ENCODE measurements at places on chromosomes 12 and 14.

GRCh38 chr12:62533087-62533754 lies 66.6 kb downstream of the MON2 start:
- no peak for DNase-seq

DNA sequence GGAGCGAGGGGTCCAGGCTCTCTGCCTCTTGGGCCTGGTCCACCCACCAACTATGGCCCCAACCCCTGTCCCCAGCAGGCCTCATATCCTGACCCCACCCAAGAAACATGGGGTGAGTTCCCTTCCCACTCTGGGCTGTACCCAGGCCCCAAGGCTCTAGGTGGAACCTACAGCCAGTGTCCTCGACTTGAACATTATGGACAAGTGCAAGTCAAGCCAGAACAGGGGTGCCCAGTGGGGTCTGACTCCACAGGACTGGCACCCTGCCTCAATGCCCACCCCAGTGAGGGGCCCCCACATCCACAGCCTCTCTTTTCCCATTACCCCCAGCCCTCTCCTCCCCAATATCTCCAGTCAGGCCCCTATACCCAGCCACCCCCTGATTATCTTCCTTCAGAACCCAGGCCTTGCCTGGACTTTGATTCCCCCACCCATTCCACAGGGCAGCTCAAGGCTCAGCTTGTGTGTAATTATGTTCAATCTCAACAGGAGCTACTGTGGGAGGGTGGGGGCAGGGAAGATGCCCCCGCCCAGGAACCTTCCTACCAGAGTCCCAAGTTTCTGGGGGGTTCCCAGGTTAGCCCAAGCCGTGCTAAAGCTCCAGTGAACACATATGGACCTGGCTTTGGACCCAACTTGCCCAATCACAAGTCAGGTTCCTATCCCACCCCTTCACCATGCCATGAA lies 8.6 kb downstream of the ARHGAP9 start:
- no peak for DNase-seq

GRCh38 chr14:90116444-90116843 lies 54.6 kb downstream of the KCNK13 start:
- DNase-seq, result no peak

DNA sequence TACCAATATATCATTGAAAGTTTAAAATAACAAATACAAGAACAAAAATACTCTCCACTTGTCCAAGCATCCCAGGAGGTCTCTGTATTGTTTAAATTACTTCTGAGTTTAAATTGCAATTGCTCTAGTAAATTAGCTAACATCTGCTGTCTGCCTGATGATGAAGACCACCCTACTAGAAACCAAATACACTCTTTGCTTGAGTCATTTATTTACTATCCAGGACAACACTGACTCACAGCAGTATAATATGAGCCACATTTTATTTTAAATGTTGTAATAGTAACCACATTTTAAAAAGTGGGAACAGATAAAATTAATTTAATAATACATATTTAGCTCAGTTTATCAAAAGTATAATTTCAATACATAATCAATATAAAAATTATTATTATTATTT lies 62.9 kb upstream of the EEA1 start:
- DNase-seq, result no peak

DNA sequence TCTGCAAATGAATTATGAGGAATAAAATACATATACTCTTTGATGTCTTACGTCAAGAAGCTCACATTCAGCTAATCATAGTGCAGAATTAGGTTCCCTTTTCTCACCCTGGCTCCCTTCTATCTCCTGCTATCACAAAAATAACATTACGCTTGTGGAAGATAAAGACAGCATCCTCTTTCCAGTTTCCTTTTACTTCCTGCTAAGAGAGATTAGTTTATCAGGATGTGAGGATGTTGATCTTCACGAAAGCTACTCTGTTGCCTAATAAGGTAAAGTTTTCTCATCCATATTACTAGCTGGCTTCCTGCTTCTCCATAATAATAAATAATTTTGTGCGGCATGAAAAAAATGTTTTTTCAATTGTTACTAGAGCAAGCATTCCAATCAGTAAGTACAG lies 217.7 kb upstream of the DCN start:
- no peak for DNase-seq

GRCh38 chr12:106021516-106021915 lies 117.2 kb downstream of the NUAK1 start:
- no peak for DNase-seq

GRCh38 chr14:73763396-73763795 lies 49.2 kb upstream of the PNMA1 start:
- DNase-seq, result no peak

DNA sequence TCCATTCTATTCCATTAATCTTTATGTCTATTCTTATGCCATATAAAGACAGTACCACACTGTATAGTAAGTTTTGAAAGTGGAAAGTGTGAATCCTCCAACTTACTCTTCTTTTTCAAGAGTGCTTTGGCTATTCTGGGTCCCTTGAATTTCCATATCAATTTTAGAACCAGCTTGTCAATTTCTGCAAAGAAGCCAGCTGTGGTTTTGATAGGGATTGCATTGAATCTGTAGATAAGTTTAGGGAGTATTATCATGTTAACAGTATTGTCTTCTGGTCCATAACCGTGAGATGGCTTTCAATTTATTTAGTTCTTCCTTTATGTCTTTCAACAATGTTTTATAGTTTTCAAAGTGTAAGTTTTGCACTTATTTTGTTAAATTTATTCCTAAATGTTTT lies 34.2 kb upstream of the GCH1 start:
- DNase-seq, result no peak

- no peak for DNase-seq
Measured at GRCh38 chr12:2347844-2348481, 295.2 kb downstream of the CACNA1C start.

GRCh38 chr12:117105902-117106301 lies 6.7 kb upstream of the TESC start:
- DNase-seq, result no peak

GRCh38 chr12:85006206-85006605 lies 29.9 kb downstream of the TSPAN19 start:
- no peak for DNase-seq

GRCh38 chr12:105852496-105852895 lies 286.3 kb downstream of the NUAK1 start:
- DNase-seq, result no peak

DNA sequence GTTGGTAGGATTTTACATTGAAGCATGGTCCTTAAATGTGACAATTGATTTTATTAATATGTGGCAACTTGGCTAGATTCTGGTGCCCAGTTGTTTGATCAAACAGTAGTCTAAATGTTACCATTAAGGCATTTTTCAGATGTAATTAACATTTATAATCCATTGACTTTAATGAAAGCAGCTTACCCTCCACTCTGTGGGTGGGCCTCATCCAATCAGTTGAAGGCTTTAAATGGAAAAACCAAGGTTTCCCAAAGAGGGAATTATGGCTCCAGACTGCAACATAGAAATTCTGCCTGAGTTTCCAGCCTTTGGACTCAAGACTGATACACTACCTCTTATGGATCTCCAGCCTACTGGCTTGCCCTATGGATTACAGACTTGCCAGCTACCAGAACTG lies 1153.2 kb downstream of the BCL11B start:
- no peak for DNase-seq

DNA sequence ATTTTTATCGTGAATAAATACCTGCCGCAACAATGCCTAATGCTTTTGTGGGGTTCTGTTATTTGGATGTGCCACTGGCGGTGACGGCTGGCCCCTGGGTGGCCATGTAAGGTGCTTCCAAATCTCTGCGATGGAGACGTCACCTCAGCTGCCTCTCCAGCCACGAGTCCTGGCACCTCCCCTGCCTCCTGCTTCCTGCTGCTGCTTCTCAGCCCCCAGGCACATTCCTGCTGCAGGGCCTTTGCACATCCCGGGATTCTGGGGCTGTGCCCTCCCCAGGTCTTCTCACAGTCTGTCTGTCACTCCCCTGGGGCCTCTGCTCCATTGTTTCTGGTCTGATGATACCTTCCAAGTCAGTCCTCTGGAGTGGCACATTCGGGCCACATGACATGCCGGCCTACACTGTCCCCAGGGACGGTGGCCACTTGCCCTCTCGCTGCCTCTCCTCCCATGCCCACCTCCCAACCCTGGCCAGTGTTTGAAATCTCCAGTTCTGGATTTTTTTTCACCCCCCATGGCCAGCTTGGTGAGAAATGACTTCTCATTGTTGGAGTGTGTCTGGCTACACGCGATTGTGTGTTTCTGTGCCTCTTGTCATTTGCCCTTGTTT lies 151.8 kb downstream of the KIF26A start:
- DNase-seq, result no peak

- no peak for DNase-seq
Measured at GRCh38 chr14:71933001-71933587, 865 bp downstream of the RGS6 start.

DNA sequence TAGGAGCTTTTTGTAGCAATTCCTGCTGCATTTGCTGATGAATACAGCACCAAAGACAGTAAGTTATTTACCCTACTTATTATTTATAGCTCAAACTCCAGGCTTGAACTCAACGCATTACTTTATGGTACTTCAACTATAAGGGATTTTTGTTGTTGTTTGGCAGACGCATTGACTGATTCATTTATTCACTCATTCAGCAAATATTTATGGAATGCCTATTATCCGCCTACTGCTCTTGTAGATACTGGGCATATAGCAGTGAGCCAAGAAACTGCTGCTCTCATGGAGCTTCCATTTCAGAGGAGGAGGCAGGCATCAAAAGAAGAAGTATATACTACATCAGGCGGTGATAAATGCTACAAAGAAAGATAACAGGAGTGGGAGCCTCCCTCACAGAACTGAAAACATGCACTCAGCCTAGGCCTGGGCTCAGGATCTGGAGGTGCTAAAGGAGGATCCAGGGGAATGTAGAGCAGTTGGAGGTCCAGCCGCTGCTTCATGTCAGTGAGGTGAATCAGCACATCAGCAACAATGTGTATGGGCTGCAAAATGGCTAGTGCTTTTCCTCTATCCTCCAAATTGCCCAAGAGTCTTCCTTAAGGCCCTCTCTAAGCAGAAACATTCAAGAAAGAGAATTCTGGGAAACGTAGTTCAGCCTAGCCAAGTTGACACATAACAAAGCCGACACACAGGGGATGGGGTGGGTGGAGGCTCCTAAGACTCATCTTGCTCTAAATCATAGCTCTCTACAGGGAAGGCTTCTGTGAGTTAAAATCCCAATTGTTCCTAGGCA lies 157.5 kb downstream of the NRXN3 start:
- DNase-seq, result no peak

DNA sequence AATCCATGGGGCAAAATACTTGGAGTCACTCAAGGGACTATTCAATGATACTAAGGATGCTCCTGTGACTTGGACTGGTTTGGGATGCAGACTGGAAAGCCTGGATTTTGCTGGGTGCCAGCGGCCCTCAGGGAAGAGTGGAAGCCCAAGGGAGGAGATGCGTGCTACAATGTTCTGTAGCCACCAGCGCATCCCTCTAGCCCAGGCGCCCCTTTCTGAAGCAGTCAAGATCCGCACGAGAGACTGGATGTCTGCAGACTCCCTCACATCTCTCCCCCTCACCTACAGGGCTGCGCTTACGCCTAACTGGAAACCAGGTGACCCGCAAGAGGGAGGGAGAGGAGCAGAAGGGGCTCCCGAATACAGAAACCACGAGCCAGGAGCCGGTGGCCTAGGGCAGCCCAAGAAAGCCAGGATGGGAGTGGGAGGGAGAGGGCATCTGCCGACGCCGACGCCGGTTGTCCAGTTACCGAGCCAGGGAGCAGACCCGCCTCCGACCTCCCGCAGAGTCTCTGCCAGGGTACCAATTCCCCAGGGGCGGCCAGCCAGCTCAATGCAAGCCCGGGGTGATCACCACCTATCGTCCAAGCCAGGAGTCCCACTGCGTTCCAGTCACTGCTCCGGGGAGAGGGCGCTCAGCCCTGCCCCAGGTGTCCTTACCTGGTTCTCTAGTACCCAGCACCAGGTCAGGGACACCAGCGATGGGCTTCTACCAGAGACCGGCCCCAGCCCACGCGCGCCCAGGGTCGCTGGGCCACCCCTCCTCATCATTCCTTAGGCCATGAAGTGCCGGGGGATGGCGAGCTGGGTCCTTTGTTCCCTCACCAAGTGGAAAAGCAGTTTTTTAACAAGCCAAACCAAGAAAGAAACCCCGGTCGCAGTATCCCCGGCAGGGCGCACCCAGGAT lies 1.2 kb downstream of the NTN4 start:
- DNase-seq, result no peak

- DNase-seq, result no peak
Measured at GRCh38 chr12:130351326-130351725, 13.6 kb downstream of the PIWIL1 start.

DNA sequence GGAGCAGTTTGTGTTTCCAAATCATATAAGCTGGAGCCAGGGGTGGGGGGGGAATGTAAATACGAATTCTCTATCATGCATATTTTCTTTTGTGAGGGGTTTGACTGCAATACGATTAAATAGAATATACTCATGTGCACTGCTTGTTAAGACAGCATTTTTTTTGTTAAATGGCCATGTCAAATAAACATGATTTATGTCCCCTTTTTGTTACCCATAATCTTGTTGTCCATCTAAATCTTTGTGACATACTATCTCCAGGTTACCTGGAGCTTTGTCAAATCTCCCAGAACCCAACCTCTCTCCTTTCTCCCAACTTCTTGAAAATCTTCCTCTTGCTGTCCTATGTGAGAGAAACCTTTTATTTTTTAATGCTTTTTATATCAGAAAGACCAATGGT lies 233.1 kb downstream of the SLC25A21 start:
- no peak for DNase-seq

DNA sequence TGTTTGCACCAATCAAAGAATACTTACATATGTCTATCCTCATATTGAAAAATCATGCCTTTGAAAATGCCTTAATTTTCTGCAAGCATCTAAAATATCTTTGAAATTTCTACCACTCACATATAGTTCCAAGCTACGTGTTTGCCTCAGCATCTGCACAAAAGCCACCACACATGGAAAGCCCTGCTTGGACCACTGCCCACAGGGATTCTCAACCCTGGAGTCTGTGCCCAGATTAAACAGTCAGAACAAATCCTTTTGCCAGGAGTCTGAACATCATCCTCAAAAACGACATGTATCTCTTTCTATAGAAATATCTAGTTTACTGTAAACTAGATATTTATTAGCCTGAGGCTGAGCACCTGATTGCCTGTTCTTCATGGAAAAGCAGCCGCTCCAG lies 32.6 kb downstream of the ARMH4 start:
- no peak for DNase-seq

DNA sequence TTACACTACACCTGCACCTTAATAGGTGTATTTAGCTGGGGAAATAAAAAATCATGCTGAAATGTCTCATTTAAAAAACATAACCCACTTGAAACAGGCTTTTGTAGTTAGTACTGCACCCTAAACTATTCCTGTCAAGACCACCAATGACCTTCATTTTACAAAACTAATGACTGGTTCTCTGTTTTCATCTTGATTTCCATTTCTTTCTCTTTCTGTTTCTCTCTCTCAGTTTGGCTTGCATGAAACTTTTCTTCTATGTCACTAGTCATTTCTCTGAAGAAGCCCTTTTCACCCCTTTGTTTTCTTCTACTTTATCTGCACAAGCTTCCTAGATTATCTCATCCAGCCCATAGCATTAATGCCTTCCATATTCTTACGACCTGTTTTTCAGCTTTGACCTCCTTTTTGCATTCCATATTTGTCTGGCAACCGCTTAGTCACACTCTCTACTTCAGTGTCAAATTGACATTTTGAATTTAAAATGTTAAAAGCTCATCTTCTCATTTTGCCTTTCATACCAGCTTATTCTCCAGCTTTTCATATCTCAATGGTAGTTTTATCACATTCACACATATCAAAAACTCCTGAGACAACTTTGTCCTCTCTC lies 32.7 kb upstream of the KLRF1 start:
- DNase-seq, result no peak

GRCh38 chr14:96564389-96564788 lies 62.2 kb downstream of the PAPOLA start:
- no peak for DNase-seq

- no peak for DNase-seq
Measured at GRCh38 chr12:3200814-3201233, 123.6 kb downstream of the TSPAN9 start.

- no peak for DNase-seq
Measured at GRCh38 chr12:116053479-116054200, 223.9 kb downstream of the MED13L start.
